ENCODE measurements at places on chromosomes 11 and 22. TPM values are rescaled to one million over a fixed set of nuclear protein-coding genes. Genes with fewer than 3 reads are reported as not detected.

Gene TSPAN32
- 5.5 TPM for total RNA-seq

Gene OR6T1
- not detected for total RNA-seq

Gene STK33
- 3.8 TPM for total RNA-seq

Gene PDE2A
- total RNA-seq = 0.42 TPM

Gene ANGPTL5
- total RNA-seq = not detected

Gene GRM5
- not detected for total RNA-seq

Gene TRMU
- total RNA-seq = 60.2 TPM

Gene PKDREJ
- not detected for total RNA-seq

Gene USH1C
- not detected for total RNA-seq

Gene E2F8
- total RNA-seq = 16.2 TPM

Gene CNTF
- 3.3 TPM for total RNA-seq

Gene SPON1
- 1.0 TPM for total RNA-seq

Gene TCIRG1
- 113 TPM for total RNA-seq

Gene ZBTB16
- total RNA-seq = 1.7 TPM

Gene CEP57
- 101 TPM for total RNA-seq

Gene XKR3
- not detected for total RNA-seq

Gene RAB39A
- total RNA-seq = 0.26 TPM

Gene OR8D4
- not detected for total RNA-seq

Gene UPK2
- 0.48 TPM for total RNA-seq

Gene ANKK1
- 0.14 TPM for total RNA-seq

Gene C22orf39
- 21.7 TPM for total RNA-seq

Gene P2RX3
- not detected for total RNA-seq

Gene MS4A4E
- not detected for total RNA-seq

Gene GPR137
- 32.5 TPM for total RNA-seq

Gene BTBD10
- 18.6 TPM for total RNA-seq

Gene PDGFD
- not detected for total RNA-seq

Gene ACAT1
- total RNA-seq = 63.6 TPM

Gene BMAL1
- total RNA-seq = 13.6 TPM

Gene BRSK2
- total RNA-seq = 0.97 TPM

Gene VWA5A
- total RNA-seq = 4.3 TPM

Gene SERGEF
- 37.0 TPM for total RNA-seq

Gene SERHL2
- 2.3 TPM for total RNA-seq

Gene RGL4
- total RNA-seq = 17.1 TPM

Gene RIMBP3B
- total RNA-seq = 0.19 TPM

Gene PGA5
- total RNA-seq = not detected

Gene SLC1A2
- total RNA-seq = 0.08 TPM

Gene KBTBD3
- 6.4 TPM for total RNA-seq

Gene NRIP3
- 1.5 TPM for total RNA-seq

Gene PHLDA2
- total RNA-seq = 1.3 TPM

Gene RCOR2
- total RNA-seq = 0.82 TPM

Gene CD3D
- 350 TPM for total RNA-seq

Gene GAS2
- total RNA-seq = 2.4 TPM

Gene CAPN5
- 2.4 TPM for total RNA-seq

Gene LYVE1
- total RNA-seq = not detected

Gene YPEL1
- total RNA-seq = 0.60 TPM

Gene WBP2NL
- 0.37 TPM for total RNA-seq

Gene APOL6
- 54.9 TPM for total RNA-seq

Gene TMEM86A
- 0.52 TPM for total RNA-seq

Gene SLC25A45
- 15.4 TPM for total RNA-seq

Gene CTSW
- total RNA-seq = 41.5 TPM

Gene MUC5AC
- total RNA-seq = not detected

Gene WNT11
- not detected for total RNA-seq

Gene ZFTA
- 4.7 TPM for total RNA-seq

Gene ZNF215
- total RNA-seq = 2.4 TPM

Gene MPZL3
- total RNA-seq = 50.7 TPM

Gene FCHSD2
- total RNA-seq = 22.6 TPM

Gene ZNF74
- total RNA-seq = 12.2 TPM

Gene VPREB1
- not detected for total RNA-seq

All from activated naive CD8-positive, alpha-beta T cell treated with anti-CD3 and anti-CD28 coated beads for 36 hours (primary cell).